Activated CD8-positive, alpha-beta T cell treated with anti-CD3 and anti-CD28 coated beads, Interleukin-2, amount 10 ng/mL, durations not matched to agents 7 days and 5 days (primary cell): ENCODE measurements at places on chromosomes 11 and 22. TPM values are rescaled to one million over a fixed set of nuclear protein-coding genes. Genes with fewer than 3 reads are reported as not detected.

CFAP300 gene
- not detected for total RNA-seq

POLDIP3 gene
- total RNA-seq: 80.6 TPM

NNMT gene
- not detected for total RNA-seq

CLCF1 gene
- 0.29 TPM for total RNA-seq

ALG8 gene
- total RNA-seq: 49.9 TPM

ABCC8 gene
- total RNA-seq: 1.5 TPM

PHLDB1 gene
- 0.76 TPM for total RNA-seq

DEFB131B gene
- not detected for total RNA-seq

PATE4 gene
- not detected for total RNA-seq

- peak overlapping the region; percentile 67 for H3K27ac ChIP-seq
- H3K4me1 ChIP-seq: peaks cover 31% of the 10 kb centered on the region
- peaks cover 9% of the 10 kb centered on the region for H3K36me3 ChIP-seq
- no peak for DNase-seq
Observed at GRCh38 chr11:44256673-44257291, 53.2 kb downstream of the ALX4 start.

- DNase-seq: no peak
- no peak overlapping the region for H3K27ac ChIP-seq
- no peaks in the 10 kb centered on the region for H3K4me1 ChIP-seq
- no peak overlapping the region for H3K4me3 ChIP-seq
Observed at GRCh38 chr11:28529046-28529445, 420.9 kb downstream of the METTL15 start.

DNA sequence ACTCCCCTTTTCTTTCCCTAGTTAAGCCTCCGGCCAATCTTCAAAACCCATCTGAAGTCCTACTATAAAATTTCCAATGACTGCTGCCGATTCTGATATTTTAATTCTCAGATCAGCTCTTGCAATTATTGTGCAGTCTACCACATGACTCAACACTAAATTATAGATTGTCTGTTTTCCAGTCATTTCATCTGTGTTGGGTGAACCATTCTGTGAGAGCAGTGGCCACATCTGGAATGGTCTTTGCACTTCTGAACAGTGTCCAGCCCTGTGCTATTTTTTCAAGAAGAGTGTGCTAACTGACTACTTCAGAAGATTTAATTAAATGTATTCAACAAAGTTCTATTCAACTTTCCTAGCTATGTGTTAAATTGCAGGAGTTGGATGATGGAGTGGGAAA lies 47.2 kb upstream of the MMP7 start:
- no peak overlapping the region for H3K4me3 ChIP-seq
- no peaks in the 10 kb centered on the region for H3K27me3 ChIP-seq
- peaks cover 27% of the 10 kb centered on the region for H3K4me1 ChIP-seq

DNA sequence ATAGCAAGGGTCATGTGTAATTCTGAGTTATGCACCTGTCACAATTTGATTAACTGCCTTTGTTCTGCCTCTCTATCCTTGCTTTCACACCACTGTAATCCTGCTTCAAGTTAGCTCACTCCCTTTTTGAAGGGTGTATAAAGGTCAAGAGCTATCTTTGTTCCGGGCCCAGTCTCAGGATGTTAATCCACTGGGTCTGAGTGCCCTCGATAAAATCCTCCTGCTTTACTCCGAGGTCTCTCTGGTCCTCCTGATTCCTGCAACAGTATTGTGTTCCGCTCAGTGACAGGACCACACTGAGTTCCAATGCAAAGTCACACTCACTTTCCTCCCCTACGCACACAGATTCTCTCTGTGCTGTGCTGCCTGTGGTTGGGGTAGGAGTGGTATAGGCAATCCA lies 186.5 kb downstream of the DYNC2H1 start:
- DNase-seq: no peak
- H3K27me3 ChIP-seq: no peaks in the 10 kb centered on the region

DNA sequence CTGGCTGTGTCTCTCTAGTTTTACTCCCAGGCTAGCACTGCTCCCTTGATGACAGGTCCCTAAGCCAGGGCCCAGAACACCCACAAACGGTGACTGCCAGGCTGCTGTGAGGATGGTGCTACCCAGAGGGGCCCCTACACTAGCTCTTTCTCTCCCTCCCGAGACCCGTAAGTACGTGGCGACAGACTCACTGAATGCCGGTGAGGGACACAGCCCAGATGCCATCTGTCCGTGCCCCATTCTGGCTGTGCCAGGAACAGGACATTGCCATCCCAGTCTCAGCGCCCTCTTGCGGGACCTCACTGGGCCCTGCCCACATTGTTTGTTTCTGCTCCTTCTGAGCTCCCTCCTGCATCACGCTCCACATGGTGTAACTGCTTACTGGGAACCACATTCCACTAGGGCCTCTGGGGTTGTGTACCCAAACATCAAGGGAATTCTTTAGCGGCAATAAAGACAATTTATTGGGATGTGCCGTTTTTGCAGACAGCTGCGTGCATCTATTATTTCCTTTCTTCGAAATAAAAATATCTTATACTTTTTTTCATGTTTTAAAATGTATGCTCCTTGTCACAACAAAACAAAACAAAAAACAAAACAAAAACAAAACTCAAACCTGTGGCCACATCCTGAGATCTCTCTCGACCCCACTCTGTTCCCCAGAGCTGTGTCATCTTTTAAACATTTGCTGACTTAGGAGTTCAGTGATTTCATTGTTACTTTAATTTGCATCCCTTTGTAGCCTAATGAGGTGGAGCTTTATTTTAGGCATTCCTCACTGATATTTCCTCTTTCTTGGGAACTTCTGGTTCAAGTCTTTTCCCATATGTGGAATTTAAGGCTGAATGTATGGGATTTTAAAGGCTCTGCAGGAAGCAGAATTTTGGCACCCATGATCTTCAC lies 4.4 kb upstream of the TPCN2 start:
- no peak overlapping the region for H3K27ac ChIP-seq
- H3K27me3 ChIP-seq: peaks cover 17% of the 10 kb centered on the region
- no peak overlapping the region for H3K4me3 ChIP-seq
- no peaks in the 10 kb centered on the region for H3K36me3 ChIP-seq
- peak; percentile 32 for DNase-seq

- no peaks in the 10 kb centered on the region for H3K4me1 ChIP-seq
- H3K27ac ChIP-seq: no peak overlapping the region
- no peak for DNase-seq
- H3K36me3 ChIP-seq: no peaks in the 10 kb centered on the region
- peaks cover 3% of the 10 kb centered on the region for H3K27me3 ChIP-seq
Observed at GRCh38 chr11:12626616-12627015, 47.6 kb upstream of the TEAD1 start.

DNA sequence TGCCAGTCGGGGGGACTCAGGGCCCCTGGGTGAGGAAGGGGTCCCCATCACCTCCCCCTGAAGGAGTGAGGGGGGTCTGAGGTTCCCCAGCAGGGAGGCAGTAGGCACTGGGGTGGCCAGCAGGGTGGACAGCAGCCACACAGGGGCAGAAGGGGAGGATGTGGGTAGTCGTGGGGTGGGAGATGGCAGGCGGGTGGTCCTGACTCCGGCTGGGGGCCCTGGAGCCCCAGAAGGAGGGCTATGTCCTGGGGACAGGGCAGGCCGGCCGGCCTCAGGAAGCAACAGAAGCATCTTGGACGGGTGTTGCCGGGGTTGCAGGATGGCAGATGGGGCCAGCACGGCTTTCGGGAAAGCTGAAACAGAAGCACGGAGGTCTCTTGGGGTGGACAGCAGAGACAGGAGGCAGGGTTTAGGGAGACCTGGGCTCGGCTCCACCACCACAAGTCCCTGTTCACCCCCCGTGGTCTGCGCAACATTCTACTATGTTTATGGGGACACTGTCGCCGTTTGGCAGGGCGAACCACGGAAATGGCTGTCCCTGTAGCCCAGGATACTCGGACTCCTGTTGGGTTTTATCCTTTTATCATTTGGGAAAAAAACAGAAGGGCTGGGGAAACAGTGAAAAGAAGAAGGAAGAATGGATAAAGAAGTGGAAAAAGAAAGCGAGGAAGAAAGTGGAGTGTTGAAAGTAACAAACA lies 14.1 kb downstream of the VWCE start:
- no peak overlapping the region for H3K27ac ChIP-seq
- no peaks in the 10 kb centered on the region for H3K4me1 ChIP-seq
- H3K36me3 ChIP-seq: peaks cover under 1% of the 10 kb centered on the region
- DNase-seq: no peak

GRCh38 chr11:21909145-21909544 lies 283.7 kb upstream of the ANO5 start:
- no peak overlapping the region for H3K4me3 ChIP-seq
- H3K36me3 ChIP-seq: no peaks in the 10 kb centered on the region
- H3K4me1 ChIP-seq: no peaks in the 10 kb centered on the region
- DNase-seq: no peak

- peaks cover 6% of the 10 kb centered on the region for H3K4me1 ChIP-seq
- no peak for DNase-seq
- H3K36me3 ChIP-seq: no peaks in the 10 kb centered on the region
- no peak overlapping the region for H3K4me3 ChIP-seq
- no peak overlapping the region for H3K27ac ChIP-seq
Observed at GRCh38 chr22:21714059-21714770, 21.4 kb downstream of the YPEL1 start.

DNA sequence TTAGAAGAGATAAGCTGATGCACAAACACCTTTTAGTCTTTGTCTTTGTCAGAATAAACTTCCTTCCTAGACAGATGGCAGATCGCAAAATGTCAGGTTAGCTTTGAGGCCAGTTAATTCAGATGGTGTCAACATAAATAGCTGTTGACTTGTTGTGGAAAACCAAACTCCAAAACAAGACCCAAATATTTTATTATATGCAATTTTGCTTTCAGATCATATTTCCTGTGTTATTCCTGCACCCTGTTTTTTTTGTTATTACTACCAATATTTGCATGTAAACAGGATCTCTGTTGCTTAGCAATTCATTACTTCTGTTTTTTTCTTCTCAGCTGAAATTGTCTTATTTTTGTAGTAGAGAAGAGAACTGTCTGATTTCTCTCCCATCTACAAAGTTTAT lies 316.0 kb downstream of the ETS1 start:
- no peak overlapping the region for H3K4me3 ChIP-seq
- no peaks in the 10 kb centered on the region for H3K36me3 ChIP-seq
- DNase-seq: no peak
- peaks cover 1% of the 10 kb centered on the region for H3K4me1 ChIP-seq

DNA sequence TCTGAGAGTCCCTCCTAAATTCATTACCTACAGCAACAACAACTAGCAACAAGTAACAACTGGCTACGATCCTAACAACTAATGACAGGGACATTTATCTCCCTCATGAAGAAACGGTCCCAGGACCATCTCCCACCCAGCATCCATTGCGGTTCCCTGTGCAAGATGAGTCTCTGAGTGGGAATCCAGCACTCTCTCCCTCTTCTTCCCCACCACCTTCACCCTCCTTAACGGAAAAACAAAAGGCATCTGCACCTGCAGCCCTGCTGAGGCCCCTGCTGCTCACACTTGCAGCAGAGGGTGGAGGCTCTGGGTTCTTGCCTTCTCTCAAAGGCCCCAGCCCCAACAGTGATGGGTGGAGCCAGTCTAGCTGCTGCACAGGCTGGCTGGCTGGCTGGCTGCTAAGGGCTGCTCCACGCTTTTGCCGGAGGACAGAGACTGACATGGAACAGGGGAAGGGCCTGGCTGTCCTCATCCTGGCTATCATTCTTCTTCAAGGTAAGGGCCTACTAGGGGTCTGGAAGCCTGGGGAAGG lies at the start of gene CD3G:
TSS of gene CD3G (plus strand) at position 364 of the 535 bp plus-strand sequence. CDS start at position 444, 80 bp downstream.
- peak within 1 kb of the TSS; percentile 84 for H3K4me3 ChIP-seq
- peak; percentile 86 for DNase-seq
- H3K36me3 ChIP-seq: peaks cover 73% of the 10 kb centered on the region
- H3K4me1 ChIP-seq: peaks cover 61% of the 10 kb centered on the region
- H3K27ac ChIP-seq: peak within 1 kb of the TSS; percentile 96
- H3K27me3 ChIP-seq: no peaks in the 10 kb centered on the region

DNA sequence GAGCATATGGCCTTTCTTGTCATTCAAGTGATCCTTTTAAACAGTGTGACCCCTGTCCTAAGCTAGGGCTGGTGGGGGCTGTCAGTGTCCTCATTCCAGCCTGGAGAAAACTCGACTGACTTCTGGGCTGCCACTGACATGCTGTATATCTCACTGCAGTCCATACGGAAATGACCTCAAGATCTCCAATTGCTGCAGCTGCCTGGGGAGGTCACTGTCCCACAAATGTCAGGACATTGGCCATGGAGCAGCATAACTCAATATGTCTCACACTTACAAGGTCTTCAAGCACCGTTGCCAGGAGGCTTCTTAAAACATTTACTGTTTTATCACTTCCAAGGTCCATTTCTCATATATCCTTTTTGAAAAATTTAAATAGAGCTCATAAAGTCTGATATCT lies 27.8 kb upstream of the CSNK2A3 start:
- H3K4me3 ChIP-seq: no peak overlapping the region
- no peak overlapping the region for H3K27ac ChIP-seq
- H3K4me1 ChIP-seq: no peaks in the 10 kb centered on the region
- DNase-seq: no peak

DNA sequence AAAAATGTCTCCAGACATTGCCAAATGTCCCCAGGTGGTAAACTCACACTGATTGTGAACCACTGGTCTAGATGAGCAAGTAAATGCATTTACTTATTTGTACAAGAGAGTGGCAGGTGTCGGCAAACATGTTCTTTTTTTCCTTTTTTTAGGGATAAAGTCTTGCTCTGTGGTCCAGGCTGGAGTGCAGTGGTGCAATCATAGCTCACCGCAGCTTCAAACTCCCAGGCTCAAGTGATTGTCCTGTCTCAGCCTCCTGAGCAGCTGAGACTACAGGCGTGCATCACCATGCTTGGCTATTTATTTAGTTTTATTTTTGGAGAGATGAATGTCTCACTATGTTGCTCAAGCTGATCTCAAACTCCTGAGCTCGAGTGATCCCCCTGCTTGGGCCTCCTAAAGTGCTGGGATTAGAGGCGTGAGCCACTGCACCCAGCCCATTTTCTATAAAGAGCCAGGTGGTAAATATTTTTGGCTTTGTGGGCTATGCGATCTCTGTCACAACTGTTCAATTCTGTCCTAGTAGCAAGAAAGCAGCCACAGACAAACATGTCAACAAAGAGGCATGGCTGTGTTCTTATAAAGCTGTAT lies 1.4 kb downstream of the VPREB1 start:
- no peak overlapping the region for H3K27ac ChIP-seq
- H3K27me3 ChIP-seq: peaks cover 5% of the 10 kb centered on the region
- peaks cover 32% of the 10 kb centered on the region for H3K4me1 ChIP-seq
- H3K4me3 ChIP-seq: no peak overlapping the region
- no peak for DNase-seq

- no peaks in the 10 kb centered on the region for H3K36me3 ChIP-seq
- H3K27ac ChIP-seq: no peak overlapping the region
- H3K4me1 ChIP-seq: no peaks in the 10 kb centered on the region
- no peak for DNase-seq
- H3K4me3 ChIP-seq: no peak overlapping the region
- H3K27me3 ChIP-seq: no peaks in the 10 kb centered on the region
Observed at GRCh38 chr22:48799227-48799970, 1028.3 kb downstream of the BRD1 start.

GRCh38 chr11:17366495-17366894 lies 14.9 kb downstream of the NCR3LG1 start:
- peaks cover 37% of the 10 kb centered on the region for H3K36me3 ChIP-seq
- no peak for DNase-seq
- peaks cover 12% of the 10 kb centered on the region for H3K4me1 ChIP-seq
- H3K27me3 ChIP-seq: no peaks in the 10 kb centered on the region
- H3K4me3 ChIP-seq: no peak overlapping the region
- no peak overlapping the region for H3K27ac ChIP-seq
